ENCODE measurements at places on chromosomes 13 and 19.

- no peak for DNase-seq
Observed at GRCh38 chr13:49220856-49221589, 885 bp downstream of the MLNR start.

DNA sequence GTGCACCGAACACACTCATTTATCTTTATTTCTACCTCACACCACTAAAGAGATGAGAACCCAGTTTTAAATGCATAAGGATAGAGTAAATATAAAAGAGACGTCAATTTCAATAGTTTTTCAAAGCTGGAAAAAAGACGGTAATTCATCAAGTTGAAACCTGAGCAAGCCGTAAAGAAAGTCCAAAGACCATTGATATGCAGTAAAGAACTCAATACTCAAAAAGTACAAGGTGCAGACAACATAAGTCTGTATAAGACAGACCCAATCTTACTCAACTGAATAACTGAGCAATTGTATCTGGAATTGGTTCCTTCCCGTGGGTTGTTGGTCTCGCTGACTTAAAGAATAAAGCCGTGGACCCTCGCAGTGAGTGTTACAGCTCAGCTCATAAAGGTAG lies 82.1 kb downstream of the SERP2 start:
- no peak for DNase-seq

DNA sequence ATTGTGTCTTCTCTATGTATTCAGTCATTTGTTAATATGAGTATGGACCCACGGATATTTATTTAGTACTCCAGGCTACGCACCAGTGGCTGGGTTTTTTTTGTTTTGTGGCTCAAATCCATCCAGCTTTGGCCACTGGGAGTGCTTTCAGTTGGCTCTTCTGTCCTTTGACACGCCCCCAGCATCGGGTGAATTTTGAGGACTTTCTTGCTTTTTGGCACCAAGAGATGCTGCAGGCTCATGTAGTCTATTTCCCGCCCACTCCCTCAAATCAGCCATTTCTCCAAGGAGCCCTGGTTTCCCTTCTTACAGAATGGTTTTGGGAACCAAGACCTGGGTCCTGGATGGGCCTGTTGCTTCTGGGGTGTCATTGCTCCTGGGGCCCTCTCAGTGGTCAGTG lies 55.8 kb downstream of the SMARCA4 start:
- DNase-seq: no peak

GRCh38 chr13:92677571-92677970 lies 549.0 kb upstream of the GPC6 start:
- no peak for DNase-seq

DNA sequence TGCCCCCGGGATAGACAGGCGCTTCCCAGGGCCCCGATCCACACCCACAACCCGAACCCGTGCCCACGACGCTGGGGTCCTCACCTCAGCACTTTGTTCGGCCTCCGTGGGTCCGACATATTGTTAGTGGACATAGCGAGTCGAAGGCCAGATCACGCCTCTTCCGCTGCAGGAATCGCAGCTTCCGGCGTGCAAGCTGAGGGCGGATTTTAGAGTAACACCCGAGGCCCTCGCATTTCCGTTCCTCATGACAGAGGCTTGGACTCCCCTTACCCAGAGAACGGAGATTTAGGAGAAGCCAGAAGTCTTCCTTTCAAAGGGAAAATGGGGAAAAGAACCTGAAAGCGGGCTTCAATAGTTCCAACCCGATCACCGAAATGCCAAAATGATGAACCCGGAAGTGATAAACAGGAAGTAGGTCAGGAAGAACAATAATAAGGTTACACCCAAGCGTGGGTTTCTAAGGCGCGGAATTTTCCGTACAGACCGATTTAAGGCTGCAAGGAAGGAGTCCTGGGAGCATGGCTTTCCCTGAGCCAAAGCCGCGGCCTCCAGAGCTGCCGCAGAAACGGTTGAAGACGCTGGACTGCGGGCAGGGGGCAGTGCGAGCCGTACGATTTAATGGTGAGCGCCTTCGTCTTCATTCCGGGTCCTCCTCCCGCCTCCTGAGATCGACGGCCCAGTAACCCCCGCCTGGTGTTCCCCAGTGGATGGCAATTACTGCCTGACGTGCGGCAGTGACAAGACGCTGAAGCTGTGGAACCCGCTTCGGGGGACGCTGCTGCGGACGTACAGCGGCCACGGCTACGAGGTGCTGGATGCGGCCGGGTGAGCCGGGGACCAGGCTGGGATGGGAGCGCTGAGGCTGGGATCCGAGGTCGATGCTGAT lies 2.9 kb downstream of the WDR83 start:
- no peak for DNase-seq

DNA sequence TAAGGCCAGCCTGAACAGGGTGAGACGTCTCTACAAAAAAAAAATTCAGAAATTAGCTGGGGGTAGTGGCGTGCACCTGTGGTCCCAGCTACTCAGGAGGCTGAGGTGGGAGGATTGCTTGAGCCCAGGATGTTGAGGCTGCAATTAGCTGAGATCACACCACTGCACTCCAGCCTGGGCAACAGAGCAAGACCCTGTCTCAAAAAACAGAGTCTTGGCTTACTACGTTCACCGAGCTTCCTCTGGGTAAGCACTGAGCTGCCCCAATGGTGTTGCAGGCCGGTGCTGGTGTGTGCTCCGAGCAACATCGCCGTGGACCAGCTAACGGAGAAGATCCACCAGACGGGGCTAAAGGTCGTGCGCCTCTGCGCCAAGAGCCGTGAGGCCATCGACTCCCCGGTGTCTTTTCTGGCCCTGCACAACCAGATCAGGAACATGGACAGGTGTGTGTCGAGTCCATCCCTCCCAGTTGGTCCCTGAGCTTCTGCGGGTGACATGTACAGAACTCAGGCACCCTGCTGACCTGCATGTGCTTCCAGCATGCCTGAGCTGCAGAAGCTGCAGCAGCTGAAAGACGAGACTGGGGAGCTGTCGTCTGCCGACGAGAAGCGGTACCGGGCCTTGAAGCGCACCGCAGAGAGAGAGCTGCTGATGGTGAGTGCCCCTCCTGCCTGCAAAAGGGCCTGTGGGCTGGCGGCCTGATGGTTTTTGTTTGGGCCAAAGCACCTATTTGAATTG lies 24.1 kb downstream of the UPF1 start:
- DNase-seq: no peak

DNA sequence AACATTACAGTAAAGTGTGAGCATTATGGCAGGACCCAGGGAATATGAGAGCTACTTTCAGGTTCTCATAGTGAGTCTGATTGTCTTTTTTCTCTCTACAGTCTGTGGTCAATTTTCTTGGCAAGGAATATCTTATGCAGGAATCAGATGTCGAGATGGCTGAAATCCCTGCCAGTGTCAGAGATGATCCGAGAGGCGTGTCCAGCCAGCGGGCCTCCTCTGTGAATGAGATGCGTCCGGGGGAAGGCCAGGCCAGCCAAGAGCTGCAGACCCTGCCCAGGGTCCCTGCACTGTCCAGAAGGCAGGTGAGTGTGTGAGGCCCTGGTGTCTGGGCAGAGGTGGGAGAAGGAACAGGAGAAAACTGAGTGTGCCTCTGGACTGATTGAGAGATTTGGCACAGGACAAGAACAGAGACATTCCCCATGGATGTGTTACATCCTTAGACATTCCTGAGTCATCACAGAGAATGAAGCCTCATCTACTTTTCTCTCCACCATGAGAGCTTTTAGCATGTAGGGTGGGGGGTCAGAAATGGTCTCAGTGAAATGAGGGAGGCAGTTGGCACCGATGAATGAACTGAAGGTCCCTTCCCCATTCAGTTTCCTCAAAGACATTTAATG lies 27.3 kb upstream of the EDDM13 start:
- DNase-seq: no peak

- no peak for DNase-seq
Observed at GRCh38 chr19:10061717-10062310, 24.3 kb upstream of the SHFL start.

DNA sequence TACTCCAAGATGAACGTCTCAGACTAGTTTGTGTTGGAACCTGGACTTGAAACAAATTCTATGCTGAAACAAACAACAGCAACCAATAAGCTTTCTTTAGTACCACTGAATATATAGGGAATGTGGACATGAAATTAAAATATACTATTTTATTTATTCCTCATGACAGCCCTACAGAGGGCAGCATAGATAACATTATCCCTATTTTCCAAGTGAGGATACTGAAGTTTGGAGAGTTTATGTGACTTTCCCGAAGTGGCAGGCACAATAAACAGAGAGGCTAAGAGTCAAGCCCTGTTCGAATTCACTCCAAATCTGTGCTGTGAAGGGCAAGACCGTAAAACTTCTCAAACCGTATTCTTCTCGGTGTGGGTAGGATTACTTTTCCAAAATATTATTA lies 509.9 kb upstream of the GPC6 start:
- DNase-seq: no peak

DNA sequence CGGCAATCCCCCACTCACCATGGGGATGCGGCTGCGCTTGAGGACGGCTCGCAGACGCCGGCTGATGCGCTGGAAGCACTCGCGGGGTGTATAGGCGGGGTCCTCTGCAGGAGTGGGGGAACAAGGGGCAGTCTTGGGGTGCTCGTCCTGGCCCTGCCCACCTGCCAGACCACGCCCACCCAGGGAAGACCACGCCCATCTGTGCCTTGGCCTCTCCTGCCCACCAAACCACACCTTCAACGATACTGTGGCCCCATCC lies 6.7 kb downstream of the RNU6-9 start:
- DNase-seq: no peak

DNA sequence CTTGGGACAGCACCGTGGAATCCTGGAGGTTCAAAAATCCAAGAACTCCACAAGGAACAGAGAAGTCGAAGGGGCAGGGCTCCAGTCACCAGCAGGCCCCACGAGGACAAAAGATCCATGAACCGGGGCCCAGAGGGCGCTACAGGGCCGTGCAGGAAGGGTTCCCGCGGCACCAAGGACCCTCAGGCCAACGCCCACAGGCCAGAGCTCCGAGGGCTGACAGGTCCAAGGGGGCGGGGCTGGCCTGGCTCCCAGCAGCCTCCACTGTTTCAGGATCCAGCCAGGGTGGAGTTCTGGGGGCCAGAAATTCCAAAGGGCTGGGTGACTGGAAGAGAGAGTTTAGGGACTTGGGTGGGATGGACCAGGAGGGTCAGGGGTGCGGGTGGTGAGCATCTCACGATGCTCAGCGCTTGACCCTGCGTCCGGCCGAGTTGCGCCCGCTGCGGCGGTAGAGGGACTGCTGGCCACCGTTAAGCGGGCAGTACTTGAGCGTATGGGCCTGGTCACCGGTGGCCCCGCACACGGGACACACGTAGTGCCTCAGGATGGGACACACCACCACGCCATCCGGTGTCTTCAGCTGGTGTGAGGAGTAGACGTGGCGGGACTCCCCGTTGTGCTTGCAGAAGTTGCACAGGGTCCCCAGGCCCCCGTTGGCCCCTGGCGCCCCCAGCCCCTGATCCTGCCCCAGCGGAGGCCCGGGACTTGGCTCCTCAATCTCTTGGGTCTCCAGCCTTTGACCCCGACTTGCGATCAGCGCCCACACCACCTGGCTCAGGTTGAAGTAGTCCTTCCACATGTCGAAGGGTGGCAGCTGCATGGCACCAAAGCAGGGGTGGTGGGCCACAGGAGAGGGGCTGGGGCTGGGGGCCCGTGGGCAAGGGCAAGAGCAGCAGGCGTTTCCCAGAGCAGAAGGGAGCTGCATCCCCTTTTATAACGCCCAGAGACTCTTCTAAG lies at the start of gene NANOS2:
TSS of gene NANOS2 (minus strand) at position 905 of the 957 bp plus-strand sequence. CDS start at position 820, 85 bp downstream.
- DNase-seq: no peak

- no peak for DNase-seq
Observed at GRCh38 chr19:30153326-30154210, 211.5 kb downstream of the URI1 start.

DNA sequence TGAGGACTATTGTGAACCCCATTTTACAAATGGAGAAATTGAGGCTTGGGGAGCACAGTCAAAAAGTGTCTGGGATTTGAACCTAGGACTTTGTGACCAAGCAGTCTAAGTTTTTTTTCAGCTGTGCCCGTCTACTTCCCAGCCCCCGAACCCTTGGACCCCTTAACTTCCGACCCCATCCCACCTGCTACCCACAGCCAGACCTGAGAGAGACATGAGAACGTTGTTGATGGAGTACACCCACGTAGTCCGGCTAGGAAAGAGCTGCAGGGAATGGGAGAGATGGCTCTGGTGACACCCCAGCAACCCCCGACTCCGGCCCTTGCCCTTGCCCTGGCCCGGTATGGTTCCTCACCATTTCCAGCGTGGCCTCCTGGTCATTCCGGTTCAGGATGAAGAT lies 18.0 kb downstream of the MAP4K1 start:
- DNase-seq: no peak

DNA sequence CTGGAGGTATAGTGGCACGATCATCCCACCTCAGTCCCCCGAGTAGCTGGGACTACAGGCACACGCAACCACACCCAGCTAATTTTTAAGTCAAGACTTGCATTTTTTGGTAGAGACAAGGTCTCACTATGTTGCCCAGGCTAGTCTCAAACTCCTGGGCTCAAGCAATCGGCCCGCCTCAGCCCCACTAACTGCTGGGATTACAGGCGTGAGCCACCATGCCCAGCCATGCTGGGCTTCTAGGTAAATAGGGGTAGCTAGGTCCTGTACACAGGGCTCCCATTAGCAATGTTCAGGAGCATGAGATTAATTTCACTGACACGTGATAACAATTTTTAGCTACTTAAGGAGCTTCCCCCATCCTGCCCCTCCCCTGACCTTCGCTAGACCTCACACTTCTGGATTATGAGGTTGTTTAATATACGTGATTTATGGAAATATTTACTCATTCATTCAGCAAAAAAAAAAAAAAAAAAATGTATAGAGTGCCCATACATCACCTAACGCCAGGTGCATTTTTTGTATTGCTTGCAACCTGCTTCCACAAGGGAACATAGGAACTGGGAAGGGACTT lies 19.2 kb downstream of the TMEM272 start:
- no peak for DNase-seq

- no peak for DNase-seq
Observed at GRCh38 chr13:43191546-43191945, 168.2 kb downstream of the DNAJC15 start.

DNA sequence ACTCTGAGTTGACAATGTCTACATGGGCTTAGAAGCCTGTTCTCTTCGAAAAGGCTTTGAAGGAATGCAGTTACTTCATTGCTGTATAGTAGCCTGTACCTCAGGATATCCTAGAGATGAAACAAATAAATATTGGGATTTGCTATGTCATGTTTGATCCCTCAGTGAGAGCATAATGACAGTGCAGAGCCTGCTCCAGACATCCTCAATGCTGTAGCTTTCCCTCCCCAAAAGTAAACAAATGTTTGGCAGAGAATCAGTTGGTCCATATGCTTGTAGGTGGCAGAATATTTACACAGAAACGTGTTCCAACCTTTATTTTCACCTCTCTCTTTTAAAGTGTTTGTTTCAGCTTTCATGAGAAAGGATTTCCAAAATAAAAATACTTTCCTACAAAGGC lies 515.3 kb upstream of the SGCG start:
- no peak for DNase-seq

- no peak for DNase-seq
Observed at GRCh38 chr19:46608178-46608577, 7.0 kb downstream of the CALM3 start.

Measured in epithelial cell of prostate (primary cell).